Foreskin keratinocyte (primary cell): ENCODE measurements at places on chromosomes 3 and 15. TPM values are rescaled to one million over a fixed set of nuclear protein-coding genes. Genes with fewer than 3 reads are reported as not detected.

CYP11A1 gene
- polyA plus RNA-seq = 0.04 TPM in 1 of 2 replicates, not detected in the other

ECE2 gene
- not detected in 2 replicates for polyA plus RNA-seq

PSTPIP1 gene
- 5.4 and 7.0 TPM in 2 replicates for polyA plus RNA-seq

SLCO2A1 gene
- 0.14 and 0.41 TPM in 2 replicates for polyA plus RNA-seq

ACOX2 gene
- 0.39 and 0.74 TPM in 2 replicates for polyA plus RNA-seq

UQCRC1 gene
- polyA plus RNA-seq = 369 and 377 TPM in 2 replicates

PLCH1 gene
- polyA plus RNA-seq = 0.02 and 0.03 TPM in 2 replicates

ILDR1 gene
- 0.02 TPM in 1 of 2 replicates, not detected in the other for polyA plus RNA-seq

ADAMTS9 gene
- polyA plus RNA-seq = 0.04 and 0.11 TPM in 2 replicates

ADAMTS17 gene
- 0.07 and 0.11 TPM in 2 replicates for polyA plus RNA-seq

CEMIP gene
- 0.22 and 0.49 TPM in 2 replicates for polyA plus RNA-seq

SLC7A14 gene
- not detected in 2 replicates for polyA plus RNA-seq

RASGRF1 gene
- polyA plus RNA-seq = 0.16 and 0.56 TPM in 2 replicates

GPR149 gene
- not detected in 2 replicates for polyA plus RNA-seq

RBP2 gene
- polyA plus RNA-seq = not detected in 2 replicates

RLBP1 gene
- not detected in 2 replicates for polyA plus RNA-seq

MRPL3 gene
- 104 and 129 TPM in 2 replicates for polyA plus RNA-seq

PP2D1 gene
- not detected in 2 replicates for polyA plus RNA-seq

FEM1B gene
- 7.9 and 9.0 TPM in 2 replicates for polyA plus RNA-seq

GOLGA8O gene
- polyA plus RNA-seq = not detected in 2 replicates

DAZL gene
- polyA plus RNA-seq = not detected in 2 replicates

CPN2 gene
- not detected in 2 replicates for polyA plus RNA-seq

ARGFX gene
- not detected in 2 replicates for polyA plus RNA-seq

ADCY5 gene
- 0.01 TPM in 1 of 2 replicates, not detected in the other for polyA plus RNA-seq
